ENCODE measurements at places on chromosomes 12 and 14. TPM values are rescaled to one million over a fixed set of nuclear protein-coding genes. Genes with fewer than 3 reads are reported as not detected.

The CPM gene
- total RNA-seq, result 22.1 TPM

The CD163 gene
- 464 TPM for total RNA-seq

The PRH2 gene
- not detected for total RNA-seq

The RPL10L gene
- total RNA-seq, result not detected

The CEBPE gene
- total RNA-seq, result not detected

The CELA1 gene
- total RNA-seq, result not detected

The PPM1H gene
- 10.3 TPM for total RNA-seq

The DDIT3 gene
- 39.6 TPM for total RNA-seq

The CARMIL3 gene
- not detected for total RNA-seq

GRCh38 chr12:5733136-5733755, 211.8 kb downstream of the ANO2 start:
- DNase-seq, result no peak

- no peak for DNase-seq
Measured at GRCh38 chr12:4011597-4011996, 138.4 kb upstream of the PARP11 start.

DNA sequence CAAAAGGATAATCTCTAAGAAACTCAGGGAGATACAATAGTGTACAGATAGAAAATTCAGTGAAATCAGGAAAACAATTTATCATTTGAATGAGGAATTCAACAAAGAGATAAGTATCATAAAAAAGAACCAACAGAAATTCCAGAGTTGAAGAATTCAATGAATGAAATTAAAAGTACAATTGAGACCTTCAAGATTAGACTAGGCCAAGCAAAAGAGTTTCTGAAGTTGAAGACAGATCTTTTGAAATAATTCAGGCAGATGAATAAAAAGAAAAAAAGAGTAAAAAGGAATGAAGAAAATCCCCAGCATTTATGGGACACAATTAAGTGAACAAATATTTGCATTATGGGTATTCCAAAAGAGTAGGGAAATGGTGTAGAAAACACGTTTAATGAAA, 412.6 kb downstream of the TMEM121 start:
- no peak for DNase-seq

- DNase-seq, result no peak
Measured at GRCh38 chr12:4015225-4016091, 142.3 kb upstream of the PARP11 start.

DNA sequence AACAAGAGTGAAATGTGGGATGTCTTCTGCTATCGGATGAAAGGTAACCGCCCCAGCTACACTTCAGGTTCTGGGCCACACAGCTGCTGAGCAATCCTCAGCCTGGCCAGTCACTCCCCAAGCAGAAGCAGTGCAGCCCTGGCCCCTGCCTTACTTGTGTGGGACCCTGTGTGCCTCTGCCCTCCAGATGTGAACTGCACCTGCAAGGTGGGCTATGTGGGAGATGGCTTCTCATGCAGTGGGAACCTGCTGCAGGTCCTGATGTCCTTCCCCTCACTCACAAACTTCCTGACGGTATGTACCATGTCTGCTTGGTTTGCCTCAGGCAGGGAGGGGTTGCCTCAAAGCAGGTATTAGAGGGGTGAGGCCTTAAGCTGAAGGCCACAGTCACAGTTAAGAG, 85.6 kb downstream of the NT5DC3 start:
- no peak for DNase-seq

- DNase-seq, result no peak
Measured at GRCh38 chr12:6367065-6367968, 8.0 kb downstream of the SCNN1A start.

GRCh38 chr12:112664569-112664968, 127.0 kb upstream of the RPH3A start:
- DNase-seq, result no peak

- no peak for DNase-seq
Measured at GRCh38 chr12:62168411-62168810, 91.8 kb upstream of the USP15 start.

DNA sequence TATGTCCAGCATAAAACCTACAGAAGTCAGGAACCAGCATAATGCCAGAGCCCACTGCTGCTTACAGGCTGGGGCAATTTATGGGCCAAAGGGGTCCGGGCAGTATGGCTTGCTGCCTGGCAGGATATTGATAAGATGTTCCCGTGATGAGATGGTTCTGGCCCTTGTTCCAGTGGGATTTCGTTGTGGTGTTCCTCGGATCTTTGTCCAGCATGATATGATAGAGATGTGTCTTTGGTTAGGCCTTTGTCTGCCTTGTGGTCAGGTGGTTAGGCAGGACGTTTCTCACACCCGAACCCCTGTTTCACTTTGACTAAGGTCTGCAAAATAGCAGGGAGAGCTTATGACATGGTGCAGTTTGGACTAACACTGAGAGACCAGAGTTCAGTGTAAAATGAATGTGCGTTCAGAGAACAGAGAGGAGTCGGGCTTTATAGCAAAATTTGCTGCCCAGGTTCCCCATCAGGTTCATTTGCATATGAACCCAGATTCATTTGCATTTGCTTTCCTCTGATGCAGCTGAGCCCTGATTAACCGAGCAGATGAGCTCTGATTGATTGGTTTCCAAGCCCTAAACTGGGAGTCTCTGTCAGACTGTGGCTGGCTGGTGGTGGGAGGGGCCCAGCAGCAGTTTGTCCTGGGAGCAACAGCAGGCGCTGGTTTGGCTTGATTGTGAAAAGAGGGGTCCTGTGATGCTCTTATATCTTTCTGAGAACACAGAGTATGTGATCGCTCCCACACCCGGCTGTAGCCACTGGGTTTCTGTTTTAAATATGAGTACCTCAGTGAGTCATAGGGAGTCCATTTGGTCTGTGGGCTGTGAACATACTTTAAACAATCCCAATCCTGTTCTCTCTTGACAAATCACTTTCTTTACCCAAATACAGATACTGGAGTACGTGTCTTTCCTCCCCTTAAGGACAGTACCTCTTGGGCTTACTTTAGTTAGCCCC, 156.3 kb upstream of the PZP start:
- DNase-seq, result no peak

DNA sequence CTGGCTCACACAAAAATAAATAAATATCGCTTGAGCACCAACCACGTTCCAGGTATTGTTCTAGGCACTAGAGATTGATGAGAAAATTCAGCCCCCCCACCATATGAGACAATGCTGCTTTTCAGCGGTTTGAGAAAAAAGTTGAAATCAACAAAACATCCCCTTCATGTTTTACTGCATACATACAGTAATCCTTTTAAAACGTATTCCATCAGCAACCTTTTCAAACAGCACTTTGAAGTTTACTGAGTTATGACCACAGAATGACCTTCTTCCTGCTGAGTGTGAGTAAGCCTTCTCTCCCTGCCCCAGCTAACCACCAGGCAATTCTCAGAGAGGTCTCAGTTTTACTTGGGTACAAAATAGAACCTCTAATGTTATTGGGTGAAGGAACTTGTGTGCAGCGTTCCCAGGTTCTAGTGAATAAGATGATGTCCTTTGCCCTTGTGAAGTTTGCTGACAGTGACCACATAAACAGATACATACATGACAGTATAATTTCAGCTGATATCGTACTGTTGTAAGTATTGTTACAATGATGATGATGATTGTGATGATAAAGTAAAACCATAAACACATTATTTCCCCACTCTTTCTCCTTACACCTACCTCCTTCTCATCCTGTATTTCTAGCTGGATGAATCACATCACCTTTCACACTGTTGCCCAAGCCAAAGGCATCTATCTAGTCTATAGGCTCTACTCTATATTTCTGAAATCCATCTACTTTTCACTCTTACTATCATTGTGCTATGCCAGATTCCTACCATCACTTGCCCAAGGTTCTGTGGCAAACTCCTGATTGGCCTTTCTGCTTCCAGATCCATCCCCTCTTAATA, 124.4 kb upstream of the KRR1 start:
- DNase-seq, result no peak

GRCh38 chr14:80095623-80096022, 115.7 kb downstream of the DIO2 start:
- DNase-seq, result no peak

DNA sequence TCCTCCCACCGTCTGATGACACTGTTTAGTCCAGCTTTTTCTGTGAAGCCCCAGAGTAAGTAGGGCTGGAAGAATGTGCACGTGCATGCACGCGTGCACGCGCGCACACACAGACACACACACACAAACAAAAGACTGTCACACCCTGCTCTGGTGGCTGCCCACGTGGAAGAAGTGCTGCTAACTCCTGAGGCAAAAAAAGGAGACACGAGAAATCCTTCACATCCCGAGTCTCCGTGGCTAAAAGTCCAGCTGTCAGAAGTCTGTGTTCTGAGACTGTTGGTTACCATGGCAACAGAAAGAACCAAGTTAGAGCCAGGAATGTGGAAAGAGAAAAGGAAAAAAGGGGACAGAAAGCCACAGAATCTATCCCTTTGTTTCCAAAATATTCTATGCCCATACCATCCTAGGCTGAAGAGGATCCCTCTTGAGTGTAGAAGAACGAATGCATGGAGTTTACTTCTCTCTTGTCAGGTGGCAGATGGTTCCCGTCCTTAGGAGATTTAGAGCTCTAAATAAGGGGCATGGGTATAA, 1.6 kb upstream of the C12orf71 start:
- DNase-seq, result no peak

Measured in thoracic aorta (tissue), 2 donors.